ENCODE measurements at places on chromosomes 12 and 14.

DNA sequence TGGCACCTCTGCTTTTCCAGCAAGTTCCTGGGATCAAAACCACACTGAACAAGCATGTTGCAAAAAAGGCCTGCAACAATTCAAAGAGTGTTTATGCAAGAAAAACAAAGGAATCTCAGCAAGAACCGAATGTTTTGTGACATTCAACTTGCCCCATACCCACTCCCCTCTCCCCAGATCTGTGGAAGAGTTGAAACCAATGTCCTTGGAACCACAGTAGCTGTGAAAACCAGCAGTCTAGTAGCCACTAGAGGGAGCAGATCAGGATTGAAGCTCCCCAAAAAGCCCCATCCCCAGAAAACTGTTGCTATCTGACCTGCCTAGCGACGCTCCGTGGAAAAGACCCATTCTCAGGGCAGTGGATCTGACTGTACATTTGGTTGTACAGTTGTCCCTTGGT, 27.1 kb downstream of the PRKAB1 start:
- no peak for DNase-seq

DNA sequence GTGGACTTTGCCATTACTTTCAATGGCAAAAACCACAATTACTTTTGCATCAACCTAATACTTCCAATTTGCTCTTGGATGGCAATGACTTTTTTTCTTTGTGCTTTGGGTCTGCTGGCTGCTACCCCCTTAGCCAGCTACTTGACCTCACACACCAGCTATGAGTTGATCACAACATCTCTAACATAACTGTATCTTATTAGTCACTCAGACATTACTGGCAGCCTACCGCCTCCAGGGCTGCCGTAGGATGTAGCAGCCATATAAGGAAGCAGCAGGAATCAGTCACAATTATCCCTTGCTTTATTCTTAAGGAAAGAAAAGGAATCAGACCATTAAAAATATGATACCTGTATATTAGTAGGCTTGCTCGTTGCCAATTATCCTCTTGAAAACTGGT, 260.5 kb downstream of the ADAMTS20 start:
- DNase-seq: no peak

DNA sequence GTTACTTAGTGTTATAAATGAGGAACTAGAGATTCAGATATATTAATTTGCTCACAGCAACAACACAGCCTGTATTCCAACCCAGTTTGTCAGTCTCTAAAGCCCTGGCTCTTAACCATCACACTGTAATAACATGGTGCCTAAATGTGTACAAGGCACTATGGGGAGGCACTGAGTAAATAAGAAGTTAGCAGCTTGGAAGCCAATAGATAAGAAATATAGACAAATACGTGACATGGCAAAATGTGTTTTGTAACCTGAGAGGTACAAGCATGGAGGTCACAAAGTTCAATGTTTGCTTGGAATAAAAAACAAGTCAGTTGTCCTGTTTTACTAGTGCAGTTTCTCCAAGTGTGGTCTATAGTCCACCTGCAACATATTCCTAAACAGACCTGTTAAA, 16.3 kb upstream of the SLCO1A2 start:
- no peak for DNase-seq

DNA sequence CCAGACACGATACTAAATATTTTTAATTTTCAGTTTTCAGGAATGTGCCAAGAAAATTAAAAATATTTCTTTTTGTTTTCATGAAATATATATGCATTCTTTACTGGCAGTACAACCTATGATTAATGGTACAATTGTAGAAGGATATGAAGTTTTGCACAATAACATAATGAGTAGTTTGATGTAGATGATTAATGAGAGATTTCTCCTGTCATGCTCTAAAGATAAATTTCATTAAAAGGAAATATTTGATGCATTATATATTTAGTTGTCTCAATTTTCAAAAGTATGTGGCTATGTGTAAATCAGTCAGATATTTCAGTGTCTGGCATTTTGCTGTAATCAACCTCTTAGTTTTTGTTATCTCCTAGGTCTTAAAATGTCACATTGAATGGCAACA, 940.2 kb upstream of the MDGA2 start:
- no peak for DNase-seq

- DNase-seq: no peak
These were observed 553.0 kb downstream of the SLC16A7 start for GRCh38 chr12:60148831-60149230.

DNA sequence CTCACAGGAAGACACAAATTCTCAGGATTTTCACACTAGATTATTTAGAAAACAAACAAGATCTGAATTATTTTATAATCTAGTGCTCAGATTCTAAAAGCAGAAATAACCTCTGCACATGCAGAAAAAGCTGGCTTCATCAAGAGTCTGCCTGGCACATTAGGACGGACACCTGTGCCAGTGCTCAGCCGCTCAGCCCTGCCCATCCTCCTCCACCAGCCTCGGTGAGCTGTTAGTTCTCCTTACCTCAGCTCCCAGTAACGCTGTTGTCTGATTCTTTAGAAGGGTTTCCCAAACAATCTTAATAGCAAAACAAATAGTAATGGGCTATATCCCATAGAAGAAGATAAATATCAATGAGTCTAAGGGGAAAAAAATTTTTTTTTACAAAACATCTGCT, 27.7 kb downstream of the DUSP16 start:
- no peak for DNase-seq

DNA sequence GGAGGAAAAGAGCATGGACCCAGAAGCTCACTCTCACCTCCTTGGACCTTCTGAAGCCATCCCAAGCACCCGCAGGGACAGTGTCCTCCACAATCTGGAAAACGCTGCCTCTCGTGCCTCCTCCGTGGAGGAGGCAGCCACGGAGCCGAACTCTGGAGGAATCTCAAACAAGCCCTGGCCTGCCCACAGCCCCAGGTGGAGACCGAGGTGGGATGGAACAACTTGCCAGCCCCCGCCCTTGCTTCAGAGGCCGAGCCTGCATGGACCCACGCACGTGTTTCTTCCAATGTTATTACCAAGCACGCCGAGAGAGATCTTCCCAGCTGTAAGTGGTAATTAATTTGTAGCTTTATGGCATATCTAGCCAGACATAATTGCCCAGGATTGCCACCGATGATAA, 61.3 kb downstream of the SCARB1 start:
- no peak for DNase-seq

GRCh38 chr14:89330236-89331002, 86.6 kb downstream of the FOXN3 start:
- no peak for DNase-seq
